ENCODE measurements at places on chromosomes 7 and 10. TPM values are rescaled to one million over a fixed set of nuclear protein-coding genes. Genes with fewer than 3 reads are reported as not detected.

The WDR11 gene
- polyA plus RNA-seq: 58.2 TPM

DNA sequence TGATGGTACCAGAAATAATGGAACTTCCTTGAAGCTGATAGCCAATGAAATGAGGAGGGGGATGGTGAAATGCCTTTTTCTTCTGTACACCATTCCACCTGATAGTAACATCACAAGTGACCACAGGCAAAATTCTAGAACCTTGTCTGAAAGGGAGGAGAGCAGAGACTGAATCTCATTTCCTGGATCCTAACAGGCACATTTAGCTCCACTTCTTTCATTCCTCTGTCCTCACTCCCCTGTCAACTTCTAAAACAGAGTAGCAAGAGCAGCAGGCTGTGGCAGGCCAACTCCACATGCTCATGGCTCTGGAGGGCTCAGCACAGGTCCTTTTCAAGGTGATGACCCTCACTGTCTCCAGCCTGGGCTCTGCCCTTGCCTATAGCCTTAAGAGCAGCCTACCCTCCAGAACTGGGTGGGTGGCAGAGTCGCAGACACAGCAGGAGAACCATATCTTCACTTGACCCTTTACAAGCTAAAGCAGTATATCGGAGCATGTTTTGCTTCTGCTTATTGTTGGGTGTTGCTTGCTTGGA lies at the start of gene LRRC18:
TSS of gene LRRC18 (minus strand) at position 51 of the 536 bp plus-strand sequence. CDS start 25,685 bp downstream, outside the sequence.
- no peak for DNase-seq

The TRAPPC14 gene
- polyA plus RNA-seq: 26.1 TPM

The MYOF gene
- polyA plus RNA-seq: 32.8 TPM

DNA sequence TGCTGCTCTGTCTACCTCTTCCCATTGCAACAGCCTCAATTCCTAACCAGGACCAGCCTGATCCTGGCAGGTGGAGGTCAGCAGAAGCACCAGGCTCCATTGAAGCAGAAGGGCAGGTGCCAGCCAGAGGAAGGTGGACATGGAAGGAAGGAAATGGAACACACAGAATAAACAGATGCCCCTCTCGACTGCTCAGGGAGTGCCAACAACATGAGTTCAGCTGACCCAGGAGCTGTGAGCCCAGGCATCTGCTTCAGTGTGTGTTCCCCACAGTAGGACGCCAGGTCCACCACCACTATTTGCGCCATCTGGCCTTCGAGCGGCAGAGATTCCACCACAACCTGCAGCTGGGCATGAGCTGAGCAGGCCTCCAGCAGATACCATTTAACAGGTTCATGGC lies 56.7 kb downstream of the GPAM start:
- DNase-seq: no peak

DNA sequence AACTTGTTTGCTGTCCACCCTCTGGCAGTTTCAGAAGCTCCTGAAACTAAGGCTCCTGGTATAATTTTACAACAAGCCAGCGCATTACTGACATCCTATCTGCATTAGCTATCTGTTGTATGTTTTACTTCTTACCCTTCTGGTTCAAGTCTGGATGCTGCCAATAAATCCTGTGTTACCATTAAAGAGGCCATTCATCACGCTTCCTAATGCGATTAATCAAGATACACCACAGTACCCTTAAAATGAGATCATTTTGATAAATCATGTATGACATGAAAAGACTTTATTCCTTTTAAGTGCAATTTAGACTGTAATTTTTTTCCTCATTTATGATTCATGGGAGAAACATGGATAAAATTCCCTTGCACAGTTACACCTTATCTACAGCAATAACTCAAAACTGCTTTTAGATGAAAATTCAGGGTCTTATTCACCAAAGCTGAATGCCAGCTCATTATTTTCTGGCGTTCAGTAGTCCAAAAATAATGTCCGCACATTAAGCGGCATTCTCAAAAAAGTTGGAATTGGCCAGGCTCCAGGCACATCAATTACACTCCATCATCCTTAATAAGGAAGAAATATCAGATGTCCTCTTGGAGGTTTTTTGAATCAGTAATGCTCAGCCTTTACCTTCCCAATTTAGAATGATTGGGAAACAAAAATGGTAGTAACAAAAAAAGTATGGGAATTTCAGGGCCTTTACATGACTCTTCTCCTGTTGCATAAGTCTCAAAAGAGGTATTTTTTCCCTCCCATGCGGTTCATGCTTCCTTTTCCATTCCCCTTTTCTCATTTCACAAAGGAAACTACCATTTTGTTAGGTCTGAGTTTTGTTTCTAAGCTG lies 878.5 kb downstream of the LRMDA start:
- DNase-seq: no peak

DNA sequence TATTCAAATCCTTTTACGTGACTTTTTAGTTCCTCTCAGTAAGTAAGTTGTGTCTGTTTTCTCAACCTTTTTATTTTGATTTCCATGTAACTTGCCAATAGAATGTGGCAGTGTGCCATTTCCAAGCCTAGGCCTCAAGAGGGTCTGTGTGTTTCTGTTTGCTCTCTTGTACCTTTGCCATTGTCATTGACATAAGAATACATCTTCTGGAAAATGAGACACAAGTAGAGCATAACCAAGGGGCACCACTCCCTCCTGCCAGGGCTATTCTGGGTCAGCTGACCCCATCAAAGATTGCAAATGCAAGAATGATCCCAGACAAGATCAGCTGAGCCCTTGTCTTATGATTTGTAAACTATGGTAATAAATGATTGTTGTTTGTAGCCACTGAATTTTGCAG lies 524.0 kb downstream of the IPMK start:
- no peak for DNase-seq

The LIPA gene
- 42.3 TPM for polyA plus RNA-seq

DNA sequence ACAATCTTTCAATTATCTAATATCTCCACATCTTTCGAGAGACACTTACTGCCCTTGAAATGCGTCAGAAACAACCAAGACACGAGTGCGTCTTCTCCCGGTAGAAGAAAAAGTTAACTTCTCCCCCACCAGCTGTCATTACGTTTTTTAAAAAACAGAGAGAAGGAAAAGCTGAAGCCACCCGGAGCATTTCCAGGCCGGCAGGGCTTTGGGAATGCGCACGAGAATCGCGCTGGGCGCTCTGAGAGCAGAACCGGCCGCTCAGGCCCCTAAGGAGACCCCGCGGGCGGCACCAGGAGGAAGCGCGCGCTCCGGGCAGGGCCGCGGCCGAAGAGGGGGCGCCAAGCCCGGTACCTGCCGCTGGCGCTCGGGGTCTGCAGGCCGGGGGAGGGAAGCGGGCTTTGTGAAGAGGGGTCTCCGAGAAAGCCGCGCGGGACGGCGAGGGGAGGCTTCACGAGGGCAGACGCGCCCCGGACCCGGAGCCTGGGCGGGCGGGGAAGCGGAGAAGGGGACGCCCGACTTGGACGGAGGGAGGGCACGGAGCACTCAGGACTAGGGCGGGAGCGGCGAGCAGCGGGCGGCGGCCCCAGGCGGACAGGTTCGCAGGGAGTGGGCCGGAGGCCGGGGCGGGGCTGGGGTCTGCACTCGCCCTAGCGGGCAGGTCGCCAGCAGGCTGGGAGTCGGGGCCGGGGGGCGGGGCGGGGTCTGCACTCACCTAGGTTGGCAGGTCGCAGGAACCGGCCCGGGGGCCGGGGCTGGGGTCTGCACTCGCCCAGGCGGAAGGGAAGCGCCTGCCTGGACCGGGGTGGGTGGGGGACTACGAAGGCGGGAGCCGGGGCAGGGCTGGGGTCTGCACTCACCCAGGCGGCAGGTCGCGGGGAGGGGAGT lies 932 bp downstream of the ESYT2 start:
- DNase-seq: no peak

DNA sequence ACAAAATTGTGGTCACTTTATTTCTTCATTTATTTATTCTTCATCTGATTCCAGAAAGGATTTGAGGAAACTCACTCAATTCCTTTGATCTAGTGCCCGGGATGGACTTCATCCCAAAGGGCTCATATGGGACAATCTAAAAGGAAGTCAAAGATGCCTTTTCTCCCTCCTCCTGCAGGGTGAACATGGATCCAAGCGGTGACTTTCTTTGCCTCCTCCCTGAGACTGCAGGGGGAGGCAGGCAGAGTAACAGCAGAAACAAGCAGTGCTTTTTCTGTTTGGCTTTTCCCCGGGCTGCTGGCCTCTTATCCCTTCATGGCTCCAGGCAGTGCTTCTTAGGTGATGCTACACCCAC lies 10.0 kb upstream of the DNMBP start:
- no peak for DNase-seq

The TMEM236 gene
- polyA plus RNA-seq: 0.19 TPM

DNA sequence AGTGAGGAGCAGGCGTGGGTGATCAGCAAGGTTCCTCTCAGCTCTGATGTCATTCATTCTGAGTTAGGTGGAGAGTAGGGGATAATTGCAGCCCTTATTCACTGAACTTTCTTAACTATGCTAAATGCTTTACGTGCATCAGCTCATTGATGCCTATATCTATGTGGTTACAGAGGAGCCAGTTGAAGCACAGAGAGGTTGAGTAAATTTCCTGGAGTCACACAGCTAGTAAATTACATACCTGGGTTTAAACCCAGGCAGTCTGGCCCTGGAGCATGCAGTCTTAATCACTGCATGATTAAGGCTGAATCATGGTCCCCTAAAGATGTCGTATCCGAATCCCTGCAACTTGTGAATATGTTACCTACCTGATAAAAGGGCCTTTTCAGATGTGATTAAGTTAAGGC lies 99.6 kb downstream of the GRK5 start:
- DNase-seq: no peak

- DNase-seq: no peak
Observed at GRCh38 chr10:4384245-4384644, 441.8 kb upstream of the AKR1E2 start.

- no peak for DNase-seq
Observed at GRCh38 chr7:82347808-82348207, 95.8 kb downstream of the CACNA2D1 start.

- DNase-seq: peak; percentile 39
Observed at GRCh38 chr10:96229568-96230030, 41.8 kb downstream of the BLNK start.

- DNase-seq: no peak
Observed at GRCh38 chr7:155533827-155534690, 12.3 kb downstream of the CNPY1 start.

DNA sequence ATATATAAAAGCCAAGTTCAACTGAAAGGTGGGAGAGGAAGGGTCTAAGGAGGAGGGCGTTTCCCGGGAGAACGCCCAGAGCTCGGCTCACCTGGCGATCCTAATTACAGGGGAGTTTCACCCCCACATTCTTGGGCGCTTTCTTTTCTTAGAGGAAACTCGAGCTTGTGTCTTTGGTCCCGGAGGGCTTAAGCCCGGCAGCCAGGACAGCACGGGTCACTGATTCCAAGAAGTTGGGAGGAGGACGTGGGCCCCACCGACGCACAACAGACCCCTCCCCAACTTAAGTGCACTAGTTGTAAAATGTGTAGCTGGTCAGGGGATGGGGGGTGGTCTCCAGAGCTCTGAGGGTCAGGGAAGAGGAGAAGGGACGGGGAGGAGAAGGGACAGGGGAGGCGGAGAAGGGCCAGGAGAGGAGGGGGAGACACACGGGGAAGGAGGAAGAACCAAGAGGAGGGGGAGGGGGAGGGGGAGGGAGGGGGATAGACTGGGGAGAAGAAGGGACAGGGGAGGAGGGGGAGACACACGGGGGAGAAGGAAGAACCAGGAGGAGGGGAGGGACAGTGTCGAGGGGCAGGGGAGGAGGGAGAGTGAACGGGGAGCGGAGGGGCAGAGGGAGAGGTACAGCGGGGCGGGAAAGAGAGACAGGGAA lies 874 bp downstream of the BAIAP2L1 start:
- no peak for DNase-seq

DNA sequence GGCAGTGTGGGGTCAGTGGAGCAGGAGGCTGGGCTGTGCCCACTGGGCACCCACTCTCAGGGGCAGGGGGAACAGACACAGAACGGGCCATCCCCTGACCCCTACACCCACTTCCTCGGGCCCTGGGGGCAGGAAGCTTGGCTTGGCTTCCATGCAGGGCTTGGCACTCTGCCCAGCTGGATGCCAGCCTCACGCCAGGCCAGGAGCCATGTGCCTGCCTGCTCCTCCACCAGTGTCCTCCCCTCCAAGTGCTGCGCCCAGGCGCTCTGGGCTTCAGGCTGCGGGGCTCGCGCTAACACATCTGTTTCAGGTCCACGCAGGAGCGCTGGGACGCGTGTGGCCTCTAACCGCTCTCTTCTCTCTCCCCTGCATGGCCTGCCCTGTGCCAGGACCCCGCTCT lies 12.7 kb downstream of the LDB3 start:
- DNase-seq: no peak

The TFR2 gene
- 0.70 TPM for polyA plus RNA-seq

The ZP3 gene
- polyA plus RNA-seq: 3.0 TPM
